CD4-positive, alpha-beta T cell treated with Interleukin-15 for 4 hours (primary cell): ENCODE measurements at places on chromosomes 1 and 21.

- peak; percentile 46 for DNase-seq
Observed at GRCh38 chr1:84996846-84997666, at the start of gene MCOLN2. Gene MCOLN2 (minus strand): TSS chr1:84997113. CDS start chr1:84996872, 241 bp downstream.

GRCh38 chr1:164771041-164771618, 212.1 kb downstream of the PBX1 start:
- no peak for DNase-seq

GRCh38 chr1:81452693-81453366, 347.9 kb upstream of the ADGRL2 start:
- no peak for DNase-seq

DNA sequence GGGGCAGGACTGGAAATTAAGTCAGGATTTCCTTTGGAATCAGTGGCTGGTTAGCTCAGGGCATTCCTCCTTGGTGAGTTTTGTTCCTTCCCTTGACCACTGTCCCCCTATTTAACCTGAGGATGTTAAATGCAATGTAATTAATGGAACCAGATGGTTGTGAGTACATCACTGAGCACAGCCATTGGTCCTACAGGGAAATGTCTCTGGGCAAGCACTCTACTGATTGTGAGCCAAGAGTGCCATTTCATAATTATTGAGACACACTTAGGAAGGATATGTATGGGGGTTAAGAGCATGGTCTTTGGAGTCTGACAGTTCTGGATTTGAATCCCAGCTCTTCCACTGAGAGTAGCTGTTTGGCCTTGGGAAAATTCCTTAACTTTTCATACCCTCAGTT, 74.4 kb downstream of the SPAG17 start:
- no peak for DNase-seq

DNA sequence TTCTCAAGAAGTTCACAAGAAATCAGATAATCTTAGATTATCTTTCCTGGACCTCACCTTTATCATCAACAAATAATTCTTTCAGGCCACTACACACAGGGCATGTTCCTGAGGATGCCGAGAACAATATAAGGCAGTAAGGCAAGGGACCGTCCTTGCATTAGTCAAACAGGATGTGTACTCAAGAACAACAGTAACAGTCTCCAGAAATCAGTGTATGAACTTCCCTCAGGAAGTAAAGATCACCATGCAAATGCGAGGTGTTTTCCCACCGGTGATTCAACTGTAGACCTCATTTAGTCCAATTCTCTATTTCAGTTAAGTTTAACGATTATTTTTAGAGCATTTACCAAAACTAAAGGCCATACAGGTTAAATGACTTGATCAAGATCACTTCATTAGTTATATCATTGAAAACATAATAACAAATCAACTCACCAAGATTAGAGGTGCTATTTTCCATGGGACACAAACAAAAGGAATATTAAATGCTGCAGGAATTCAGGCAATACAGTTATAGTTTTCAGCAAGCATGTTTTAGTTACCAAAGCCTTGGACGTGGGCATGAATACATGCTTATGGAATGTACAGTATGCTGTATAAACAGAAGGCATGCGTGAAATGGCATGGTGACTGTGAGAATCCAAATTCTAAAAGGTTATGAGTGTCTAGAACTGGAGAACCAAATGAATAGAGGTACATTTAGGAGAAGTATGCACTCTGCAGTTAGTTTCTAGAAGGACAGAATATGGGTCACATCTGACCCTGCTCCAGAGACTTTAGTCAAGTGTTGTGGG, 145.2 kb downstream of the TNR start:
- no peak for DNase-seq

GRCh38 chr1:205492774-205493173, 11.7 kb upstream of the CDK18 start:
- no peak for DNase-seq

- peak; percentile 7 for DNase-seq
Observed at GRCh38 chr1:100995198-100995988, 30.2 kb downstream of the DPH5 start.

DNA sequence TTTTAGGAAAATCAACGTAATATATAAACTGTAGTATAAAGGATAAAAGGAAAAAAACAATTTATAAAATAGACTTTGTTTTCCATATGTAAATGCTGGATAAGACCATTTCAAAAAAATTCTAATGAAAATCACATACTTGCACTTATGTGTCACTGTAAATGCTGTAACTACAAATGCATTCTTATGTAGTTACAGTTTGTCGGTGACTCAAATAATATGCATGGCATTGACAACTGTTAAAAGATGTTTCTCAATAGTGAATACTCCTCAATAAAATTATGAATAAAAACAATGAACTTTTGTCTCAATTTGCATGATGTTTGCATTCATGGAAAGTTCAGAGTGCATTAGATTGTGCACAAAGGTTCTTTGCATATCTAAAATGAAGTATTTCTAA, 614.0 kb upstream of the CHRM3 start:
- DNase-seq, result no peak

DNA sequence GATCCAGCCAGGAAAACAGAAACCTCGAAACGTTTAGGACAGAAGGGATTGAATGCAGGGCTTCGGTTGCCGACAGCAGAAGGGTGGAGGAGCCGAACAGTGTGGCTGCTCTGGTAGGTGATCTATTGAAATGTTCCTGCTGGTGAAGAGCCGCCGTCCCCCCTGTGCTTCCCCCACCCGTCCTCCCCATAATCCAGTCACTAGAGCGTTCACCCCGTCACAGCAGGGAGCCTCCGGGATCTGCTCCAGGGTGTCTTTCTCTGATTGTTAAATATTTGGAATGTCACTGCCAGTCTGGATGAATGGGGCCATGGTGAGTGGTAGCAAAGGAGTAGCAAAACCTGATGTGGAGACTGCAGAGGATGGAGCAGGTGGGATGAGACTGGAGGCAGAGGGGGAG, 255.1 kb upstream of the CSF3R start:
- DNase-seq, result no peak

- no peak for DNase-seq
Observed at GRCh38 chr1:21852282-21853130, 40.4 kb downstream of the LDLRAD2 start.

GRCh38 chr1:204258213-204259115, 44.7 kb upstream of the GOLT1A start:
- DNase-seq, result peak; percentile 2

DNA sequence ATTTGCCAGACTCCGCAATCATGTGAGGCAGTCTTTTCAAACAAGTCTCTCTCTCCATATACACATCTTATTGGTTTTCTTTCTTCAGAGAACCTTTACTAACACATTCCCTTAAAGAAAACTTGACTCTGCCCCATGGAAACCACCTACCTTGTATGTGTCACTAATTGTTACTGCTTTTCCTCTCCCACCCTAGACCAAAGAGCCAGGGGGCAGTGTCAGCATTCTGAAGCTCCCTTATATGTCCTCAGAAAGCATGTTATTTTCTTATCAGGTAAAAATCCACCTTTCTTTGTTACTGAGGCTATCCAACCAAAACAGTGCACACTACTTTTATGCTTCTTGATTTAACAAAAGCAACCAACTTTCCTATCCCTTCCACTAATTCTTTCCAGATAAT, 98.9 kb upstream of the SLC5A9 start:
- no peak for DNase-seq

GRCh38 chr1:29893806-29894205, 657.5 kb downstream of the PTPRU start:
- no peak for DNase-seq

DNA sequence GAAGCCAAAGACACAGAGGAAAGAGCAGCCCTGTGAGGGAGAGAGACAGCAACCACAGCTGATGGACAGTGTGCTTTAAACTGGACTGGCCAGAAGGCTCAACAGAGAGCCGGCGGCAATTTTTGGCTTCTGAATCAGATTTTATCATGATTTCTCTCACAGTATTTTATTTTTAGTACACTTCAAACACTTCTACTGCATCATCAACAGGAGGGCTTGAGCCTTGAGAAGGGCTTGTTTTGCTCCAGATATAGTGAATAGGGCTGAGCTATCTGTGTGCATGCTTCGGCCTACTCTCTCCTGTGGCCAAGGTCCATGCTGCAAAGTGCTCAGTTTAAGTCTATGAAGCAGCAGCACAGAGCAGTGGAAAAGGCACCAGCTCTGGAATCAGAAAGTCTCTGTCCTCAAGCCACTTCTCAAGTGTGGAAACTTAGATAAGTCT, 33.3 kb downstream of the ADCY10 start:
- DNase-seq, result no peak

DNA sequence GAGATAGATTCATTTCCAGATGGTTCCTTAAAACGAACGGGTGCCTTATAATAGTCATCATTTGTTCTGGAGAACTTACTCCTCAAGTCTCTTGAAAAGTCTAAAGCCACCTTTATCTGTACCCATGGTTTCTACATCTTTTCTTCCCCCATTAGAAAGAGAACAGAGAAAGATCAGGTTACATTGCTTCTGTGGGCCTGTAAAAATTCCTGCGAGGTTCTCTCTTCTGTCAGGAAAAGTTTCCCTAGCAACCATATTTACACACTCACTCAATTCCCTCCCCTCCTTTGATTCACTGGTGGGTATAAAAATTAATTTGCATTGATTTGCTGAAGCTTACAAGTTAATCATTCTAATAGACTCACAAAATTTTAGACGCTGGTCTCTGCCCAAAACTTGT, 6.7 kb downstream of the PHC2 start:
- DNase-seq, result no peak

GRCh38 chr1:152965853-152966252, 4.6 kb upstream of the SPRR4 start:
- DNase-seq, result no peak

GRCh38 chr1:200665861-200666260, 3.8 kb downstream of the DDX59 start:
- DNase-seq, result no peak

- no peak for DNase-seq
Observed at GRCh38 chr1:227343727-227344551, 25.6 kb upstream of the CDC42BPA start.

DNA sequence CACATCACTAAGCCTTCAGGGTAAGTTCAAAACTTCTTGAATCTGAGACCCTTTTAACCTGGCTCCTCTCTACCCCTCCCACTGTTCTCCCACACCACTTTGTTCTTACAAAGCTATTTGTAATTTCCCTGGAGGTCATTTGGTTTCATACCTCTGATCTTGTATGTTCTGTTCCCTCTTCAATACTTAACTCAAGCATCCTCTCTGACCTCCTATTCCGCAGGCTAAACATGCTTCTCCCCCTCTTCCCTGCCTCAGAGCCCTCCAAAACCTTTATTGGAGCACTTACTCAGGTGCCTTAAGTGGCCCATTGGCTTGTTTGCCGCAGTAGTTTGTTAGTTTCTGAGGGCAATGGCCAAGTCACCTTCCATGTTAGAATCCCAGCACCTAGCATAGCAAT, 54.8 kb downstream of the SSX2IP start:
- DNase-seq, result no peak

GRCh38 chr1:24094554-24094953, 17.4 kb downstream of the MYOM3 start:
- DNase-seq, result no peak

GRCh38 chr1:245558069-245558468, 403.3 kb downstream of the KIF26B start:
- DNase-seq, result no peak

GRCh38 chr1:43453442-43454269, at the start of gene HYI:
Gene HYI (minus strand): TSS chr1:43453931. CDS start chr1:43453793, 138 bp downstream.
- DNase-seq, result peak; percentile 62

DNA sequence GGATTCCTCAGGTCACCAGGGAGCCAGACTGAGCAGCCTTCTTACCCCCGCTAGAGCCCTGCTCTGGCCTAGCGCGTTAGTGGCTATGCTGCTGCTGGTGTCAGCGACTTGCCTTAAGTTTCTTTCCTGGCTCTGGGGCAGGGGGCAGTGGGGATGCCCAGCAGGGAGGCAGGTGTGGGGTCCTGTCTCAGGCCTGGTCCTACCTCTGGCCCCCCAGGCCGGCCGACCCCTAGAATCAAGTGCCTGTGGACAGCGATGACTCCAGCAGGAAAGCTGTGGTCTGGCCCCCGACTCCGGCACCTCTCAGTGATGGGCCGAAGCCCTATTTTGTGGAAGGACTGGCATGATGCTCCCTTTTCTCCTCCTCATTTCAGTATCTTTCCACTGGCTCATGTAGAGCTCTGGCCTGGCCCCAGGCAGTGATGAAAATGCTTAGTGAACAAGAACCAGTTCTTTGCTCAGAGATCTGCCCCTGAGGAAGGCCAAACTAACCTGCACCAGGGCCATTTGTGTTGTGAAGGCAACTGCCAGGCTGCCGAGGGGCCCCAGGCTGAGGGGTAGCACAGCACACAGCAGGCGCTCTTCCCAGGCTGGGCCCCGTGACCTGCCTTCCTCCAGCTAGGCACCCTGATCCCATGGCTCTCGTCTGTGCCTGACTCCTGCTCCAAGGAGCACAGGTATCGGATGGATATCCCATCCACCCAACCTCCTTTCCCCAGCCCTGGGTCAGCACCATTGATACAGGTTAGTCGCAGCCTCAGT, 23.7 kb downstream of the MRPL37 start:
- DNase-seq, result no peak

DNA sequence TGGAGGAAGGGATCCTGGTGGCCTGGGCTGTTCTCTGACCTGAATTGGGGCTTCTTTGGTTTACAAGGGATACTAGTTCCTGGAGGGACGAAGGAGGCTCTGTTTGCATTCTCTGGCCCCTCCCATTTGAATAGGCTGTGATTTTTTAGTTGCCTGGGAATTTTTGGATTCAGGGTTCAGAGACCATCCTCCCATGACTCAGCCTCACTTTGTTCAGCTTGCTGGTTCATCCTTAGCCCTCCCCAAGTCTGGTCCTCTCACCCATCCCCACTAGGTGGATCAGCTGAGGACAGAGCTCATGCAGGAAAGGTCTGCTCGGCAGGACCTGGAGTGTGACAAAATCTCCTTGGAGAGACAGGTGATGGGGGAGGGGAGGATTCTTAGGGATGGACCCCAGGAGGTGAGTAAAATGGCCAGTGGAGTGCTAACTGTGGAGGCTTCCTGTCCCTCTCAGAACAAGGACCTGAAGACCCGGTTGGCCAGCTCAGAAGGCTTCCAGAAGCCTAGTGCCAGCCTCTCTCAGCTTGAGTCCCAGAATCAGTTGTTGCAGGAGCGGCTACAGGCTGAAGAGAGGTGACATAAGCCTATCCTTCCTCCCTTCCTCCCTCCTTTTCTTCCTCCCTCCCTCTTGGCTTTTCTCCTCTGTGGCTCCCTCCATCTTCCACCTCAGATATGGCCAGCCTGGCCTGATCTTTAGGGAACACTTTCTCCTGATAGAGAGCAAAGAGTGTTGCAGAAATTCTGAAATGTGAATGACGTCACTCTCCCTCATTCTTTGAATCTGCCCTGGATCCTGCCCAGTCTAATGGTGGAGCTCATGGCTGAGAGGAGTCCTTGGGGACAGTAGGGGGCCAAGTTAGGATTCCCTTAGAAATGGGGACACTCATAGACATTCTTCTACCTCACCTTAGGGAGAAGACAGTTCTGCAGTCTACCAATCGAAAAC, 4.5 kb upstream of the TUFT1 start:
- no peak for DNase-seq

DNA sequence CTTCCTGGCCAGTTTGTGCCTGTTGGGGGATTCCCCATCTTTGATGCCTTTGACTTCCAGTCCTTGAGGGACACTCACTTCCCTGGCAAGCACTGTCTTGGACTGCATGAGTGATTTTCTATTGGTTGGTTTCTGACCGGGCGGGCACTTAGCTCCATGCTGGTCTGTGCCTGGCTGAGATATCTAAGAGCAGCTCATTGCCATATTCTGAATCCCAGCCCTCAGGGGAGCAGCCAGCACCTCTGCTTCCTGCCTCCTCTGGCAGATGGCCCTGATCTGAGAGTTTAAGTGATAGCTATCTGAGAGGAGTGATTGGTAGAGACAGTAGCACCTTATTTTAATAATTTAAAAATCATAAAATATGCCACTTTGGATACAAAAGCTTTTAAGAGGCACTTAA, 52.5 kb downstream of the DISC1 start:
- no peak for DNase-seq
